ENCODE measurements at places on chromosomes 3 and 15.

DNA sequence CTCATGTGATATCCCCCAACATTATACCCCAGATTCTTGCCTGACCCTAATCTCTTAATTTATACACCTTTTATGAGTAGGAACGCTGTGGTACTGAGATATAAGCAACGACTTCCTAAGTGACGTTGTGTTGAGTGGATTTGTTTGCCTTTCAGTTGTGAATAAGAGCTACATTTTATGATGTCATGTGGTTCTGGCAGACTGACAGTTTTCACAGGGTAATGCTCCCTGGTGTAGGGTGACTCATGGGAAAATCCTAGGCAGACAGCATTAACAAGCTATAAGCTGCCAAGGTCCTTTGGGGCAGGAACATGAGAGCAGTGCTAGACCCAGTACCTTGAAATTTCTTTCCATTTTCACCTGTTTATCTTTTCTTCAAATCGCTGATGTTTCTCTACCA, 11.2 kb downstream of the C3orf52 start:
- peak; percentile 69 for DNase-seq

- peak; percentile 50 for DNase-seq
Observed at GRCh38 chr3:113035387-113035982, 44.7 kb downstream of the GTPBP8 start.

GRCh38 chr3:58837141-58837843, 170.7 kb upstream of the FAM3D start:
- DNase-seq, result no peak

DNA sequence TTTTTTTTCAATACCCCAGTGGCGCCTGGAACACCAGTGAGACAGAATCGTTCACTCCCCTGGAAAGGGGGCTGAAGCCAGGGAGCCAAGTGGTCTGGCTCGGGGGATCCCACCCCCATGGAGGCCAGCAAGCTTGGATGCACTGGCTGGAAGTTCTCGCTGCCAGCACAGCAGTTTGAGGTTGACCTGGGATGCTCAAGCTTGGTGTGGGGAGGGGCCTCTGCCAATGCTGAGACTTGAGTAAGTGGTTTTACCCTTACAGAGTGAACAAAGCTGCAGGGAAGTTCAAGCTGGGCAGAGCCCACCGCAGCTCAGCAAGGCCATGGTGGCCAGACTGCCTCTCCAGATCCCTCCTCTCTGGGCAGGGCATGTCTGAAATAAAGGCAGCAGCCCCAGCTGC, 276.2 kb upstream of the CNTN6 start:
- no peak for DNase-seq

GRCh38 chr3:113136071-113136470, 75.3 kb upstream of the BOC start:
- DNase-seq, result peak; percentile 20

GRCh38 chr15:91769476-91769875, 84.0 kb upstream of the SLCO3A1 start:
- DNase-seq, result no peak

DNA sequence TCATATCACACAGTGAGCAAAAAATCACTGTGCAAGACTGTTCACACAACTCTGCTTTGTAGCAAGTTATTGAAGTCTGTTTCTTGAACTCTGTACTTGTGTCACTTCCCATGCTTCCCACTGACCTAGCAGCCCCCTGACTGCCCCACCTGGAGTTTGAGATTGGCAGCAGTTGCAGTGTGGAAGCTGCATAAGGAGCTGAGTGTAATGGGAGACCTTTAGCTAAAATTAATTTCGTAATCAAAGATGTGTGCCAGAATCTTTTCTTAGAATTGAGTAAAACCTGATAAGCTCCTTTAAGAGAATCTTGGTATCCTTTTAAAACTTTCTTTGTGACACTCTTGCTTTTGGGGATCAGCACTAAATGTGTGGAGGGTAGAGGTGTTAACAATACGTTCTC, 42.8 kb downstream of the NKIRAS1 start:
- no peak for DNase-seq

GRCh38 chr15:100779331-100780207, 100.1 kb upstream of the ALDH1A3 start:
- no peak for DNase-seq

DNA sequence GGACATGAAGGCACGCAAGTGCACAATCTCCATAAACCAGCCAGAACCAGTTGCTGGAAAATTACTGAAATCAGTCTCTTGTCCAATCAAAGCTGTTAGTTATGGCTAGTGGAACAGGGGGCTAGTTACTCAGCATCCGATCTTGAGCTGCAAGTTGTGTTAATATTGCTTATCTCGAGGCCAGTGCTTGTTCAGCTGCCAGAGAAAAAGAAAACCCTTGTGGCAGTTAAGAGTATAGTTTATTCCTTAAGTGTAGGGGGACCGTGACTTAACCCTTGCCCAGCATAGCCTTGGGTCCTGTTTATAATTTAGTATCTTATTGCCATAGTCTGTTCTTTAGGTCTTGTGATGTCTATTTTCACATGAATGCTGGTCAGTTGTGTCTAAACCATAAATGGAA, 268.5 kb downstream of the CD47 start:
- DNase-seq, result no peak

DNA sequence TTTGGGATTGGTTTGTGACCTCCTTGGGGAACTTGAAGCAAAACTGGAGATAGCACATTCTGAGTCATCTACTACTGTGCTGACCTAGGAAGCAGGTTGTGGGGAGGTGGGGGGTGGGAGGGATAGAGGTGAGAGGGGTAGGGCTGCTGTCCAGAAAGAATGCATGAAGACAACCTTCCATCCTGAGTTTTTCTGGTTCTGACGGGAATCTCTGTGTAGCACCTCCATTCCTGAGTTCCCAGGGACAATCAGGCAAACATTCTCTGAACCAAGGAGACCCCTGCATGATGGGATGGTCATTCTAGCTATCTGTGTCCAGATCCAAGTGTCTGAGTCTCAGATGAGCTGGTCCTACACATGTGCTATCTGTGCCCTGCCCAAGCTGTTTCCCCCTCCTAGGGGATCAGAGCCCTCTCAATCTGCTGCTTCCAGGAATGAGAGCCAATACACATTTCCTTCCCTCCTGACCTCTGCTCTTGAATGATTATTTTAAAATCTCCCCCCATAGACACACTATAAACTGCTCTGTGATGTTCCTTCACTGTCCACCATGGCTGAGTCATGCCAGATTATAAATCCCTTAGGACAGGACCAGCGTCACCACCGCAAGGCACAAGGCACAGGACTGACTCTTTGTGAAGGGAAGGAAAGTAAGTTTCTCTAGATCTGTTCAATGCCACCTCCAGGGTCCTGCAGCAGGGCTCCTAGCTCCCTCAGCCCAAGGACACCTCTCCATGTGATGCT, 2.2 kb upstream of the CD276 start:
- DNase-seq, result no peak

- DNase-seq, result no peak
Observed at GRCh38 chr3:34360713-34361112, 562.3 kb downstream of the PDCD6IP start.

GRCh38 chr3:146801492-146801891, 196.3 kb upstream of the PLSCR5 start:
- no peak for DNase-seq

DNA sequence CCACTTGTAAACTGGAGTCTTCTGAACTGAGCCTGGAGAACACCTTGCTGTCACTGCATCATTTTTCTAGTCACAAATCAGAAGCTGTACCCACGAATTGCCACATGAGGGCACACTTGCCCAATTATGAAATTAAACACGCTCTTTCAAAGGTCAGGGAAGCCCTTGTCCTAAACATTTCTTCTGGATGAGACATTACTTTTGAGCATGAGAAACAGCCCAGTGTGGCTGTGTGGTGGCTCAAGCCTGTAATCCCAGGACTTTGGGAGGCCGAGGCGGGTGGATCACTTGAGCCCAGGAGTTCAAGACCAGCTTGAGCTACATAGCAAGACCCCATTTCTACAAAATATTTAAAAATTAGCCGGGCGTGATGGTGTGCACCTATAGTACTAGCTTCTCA, 27.5 kb upstream of the CFAP161 start:
- DNase-seq, result peak; percentile 71

DNA sequence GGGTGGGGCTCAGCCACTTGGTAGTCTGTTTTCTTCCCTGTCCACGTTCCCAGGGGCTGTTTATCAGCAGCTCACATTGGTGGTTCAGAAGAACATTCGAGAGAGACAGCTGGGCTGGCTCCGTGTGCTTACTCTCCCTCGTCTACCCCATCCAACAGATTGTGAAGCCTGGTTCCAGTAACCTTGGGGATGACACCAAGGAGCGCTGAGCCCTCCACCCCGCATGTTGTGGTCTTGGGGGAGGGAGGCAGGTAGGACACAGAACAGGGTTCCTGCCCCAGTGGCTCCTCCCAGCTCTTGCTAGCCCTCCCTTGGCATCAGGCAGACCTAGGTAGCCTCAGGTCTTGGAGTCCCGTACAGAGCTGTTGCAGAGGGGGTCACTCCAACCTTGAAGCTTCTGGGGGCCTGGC, 33.1 kb downstream of the KLF13 start:
- DNase-seq, result no peak

DNA sequence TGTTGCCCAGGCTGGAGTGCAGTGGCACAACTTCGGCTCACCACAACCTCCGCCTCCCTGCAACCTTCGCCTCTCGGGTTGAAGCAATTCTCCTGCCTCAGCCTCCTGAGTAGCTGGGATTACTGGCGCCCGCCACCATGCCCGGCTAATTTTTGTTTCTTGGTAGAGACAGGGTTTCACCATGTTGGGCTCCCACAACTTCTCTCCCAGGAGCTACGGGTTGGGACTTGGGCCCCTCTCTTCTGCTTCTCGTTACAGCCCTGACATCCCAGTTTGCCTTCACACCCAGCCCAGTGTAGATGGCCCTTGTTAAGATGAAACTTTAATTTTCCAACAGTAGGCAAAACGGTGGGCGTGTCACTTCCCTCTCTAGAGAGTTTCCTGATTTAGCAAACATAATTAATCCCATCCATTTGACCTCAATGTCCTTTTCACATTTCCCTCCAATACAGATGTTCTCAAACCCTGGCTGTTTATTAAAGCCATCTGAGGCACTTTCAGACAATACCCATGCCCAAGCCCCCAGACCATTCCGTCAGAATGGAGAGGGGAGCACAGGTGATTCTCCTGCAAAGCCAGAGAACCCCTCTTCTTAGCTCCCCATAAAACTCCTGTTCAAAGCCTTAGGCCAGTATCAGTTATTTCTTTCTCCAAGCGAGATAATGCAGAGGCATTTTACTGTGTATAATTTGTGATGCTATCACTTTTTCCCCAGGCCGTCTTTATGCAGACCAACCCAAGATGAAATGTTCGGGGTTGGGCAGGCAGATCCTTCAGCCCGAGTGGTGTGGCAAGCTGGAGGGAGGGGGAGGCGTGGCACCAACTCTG, 245.7 kb downstream of the XXYLT1 start:
- no peak for DNase-seq

GRCh38 chr15:99974246-99974645, 241.0 kb upstream of the LYSMD4 start:
- DNase-seq, result no peak

- no peak for DNase-seq
Observed at GRCh38 chr3:169143506-169143905, 520.0 kb downstream of the MECOM start.

DNA sequence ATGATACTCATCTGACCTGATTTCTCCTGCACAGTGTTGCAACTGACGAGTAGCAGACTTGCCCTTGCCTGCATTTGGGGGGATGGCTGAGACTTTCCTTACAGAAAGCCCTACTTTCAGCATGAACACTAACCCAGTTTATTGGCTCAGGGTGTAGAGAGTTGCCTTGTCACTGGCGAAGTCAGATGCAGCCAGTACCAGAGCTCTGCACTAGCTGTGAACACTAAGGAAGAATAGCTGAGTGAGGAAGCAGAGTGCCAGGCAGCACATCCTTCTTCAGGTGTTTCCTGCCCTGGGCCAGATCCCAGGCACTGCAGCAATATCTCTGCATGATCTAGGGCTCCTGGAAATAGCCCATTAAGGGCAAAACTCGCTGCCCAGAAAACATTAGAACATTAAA, 154.0 kb upstream of the SYNPR start:
- DNase-seq, result no peak

- DNase-seq, result no peak
Observed at GRCh38 chr15:88115486-88116152, 140.9 kb downstream of the NTRK3 start.

- DNase-seq, result peak; percentile 38
Observed at GRCh38 chr3:120418866-120419490, 31.8 kb downstream of the FSTL1 start.

- DNase-seq, result no peak
Observed at GRCh38 chr3:69890691-69891090, 108.8 kb upstream of the SAMMSON start.

DNA sequence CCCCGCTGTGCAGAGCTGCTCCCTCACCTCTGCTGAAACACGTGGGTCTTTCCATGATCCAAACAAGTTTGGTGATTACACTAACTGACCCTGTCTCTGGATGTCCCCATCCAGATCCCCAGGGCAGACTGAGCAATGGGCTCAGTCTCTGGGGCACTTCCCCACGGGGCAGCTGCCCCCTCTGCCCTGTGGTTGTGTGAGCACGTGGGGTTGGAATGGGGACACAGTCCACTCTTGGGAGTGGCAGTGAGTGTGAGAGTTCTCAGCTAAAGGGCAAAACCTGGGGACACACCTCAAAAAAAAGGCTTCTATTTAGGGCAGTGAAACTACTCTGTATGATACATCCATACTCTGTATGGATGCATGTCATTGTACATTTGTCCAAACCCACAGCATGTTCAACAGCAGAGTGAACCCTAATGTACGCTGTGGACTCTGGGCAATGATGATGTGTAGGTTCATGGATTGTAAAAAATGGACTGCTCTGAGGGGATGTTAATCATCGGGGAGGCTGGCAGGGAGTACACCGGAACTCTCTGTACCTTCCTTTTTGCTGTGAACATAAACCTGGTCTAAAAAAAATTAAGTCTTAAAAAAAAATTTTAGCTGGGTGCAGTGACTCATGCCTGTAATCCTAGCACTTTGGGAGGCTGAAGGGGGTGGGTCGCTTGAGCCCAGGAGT, 49.9 kb upstream of the BLM start:
- no peak for DNase-seq

GRCh38 chr3:127438371-127438770, 150.5 kb upstream of the PRR20G start:
- DNase-seq, result no peak

GRCh38 chr15:78244101-78244500, 9.7 kb upstream of the ACSBG1 start:
- no peak for DNase-seq

DNA sequence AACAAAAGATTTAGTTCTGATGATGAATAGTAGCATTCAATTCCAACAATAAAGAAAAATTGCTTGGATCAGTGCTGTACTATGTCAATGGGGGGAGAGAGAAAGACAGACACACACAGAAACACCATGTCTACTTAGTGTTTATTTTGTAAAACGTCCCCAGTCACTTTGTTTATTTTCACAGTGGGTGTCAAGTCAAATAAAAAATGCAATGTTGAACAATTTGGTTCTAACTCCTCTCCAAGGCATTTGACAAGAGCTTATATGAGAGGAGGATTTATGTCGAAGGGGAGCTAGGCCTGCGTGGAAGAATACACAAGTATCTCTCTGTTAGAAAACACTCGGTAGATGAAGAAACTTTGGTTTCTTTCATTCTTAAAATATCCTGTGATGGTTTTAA, 201.7 kb upstream of the SLC2A2 start:
- peak; percentile 59 for DNase-seq

All from NCI-H510A treated with DMSO at 0.1 percent for 48 hours (cell line).